Neural crest cell (in vitro differentiated cells): ENCODE measurements at places on chromosomes 5 and 9.

DNA sequence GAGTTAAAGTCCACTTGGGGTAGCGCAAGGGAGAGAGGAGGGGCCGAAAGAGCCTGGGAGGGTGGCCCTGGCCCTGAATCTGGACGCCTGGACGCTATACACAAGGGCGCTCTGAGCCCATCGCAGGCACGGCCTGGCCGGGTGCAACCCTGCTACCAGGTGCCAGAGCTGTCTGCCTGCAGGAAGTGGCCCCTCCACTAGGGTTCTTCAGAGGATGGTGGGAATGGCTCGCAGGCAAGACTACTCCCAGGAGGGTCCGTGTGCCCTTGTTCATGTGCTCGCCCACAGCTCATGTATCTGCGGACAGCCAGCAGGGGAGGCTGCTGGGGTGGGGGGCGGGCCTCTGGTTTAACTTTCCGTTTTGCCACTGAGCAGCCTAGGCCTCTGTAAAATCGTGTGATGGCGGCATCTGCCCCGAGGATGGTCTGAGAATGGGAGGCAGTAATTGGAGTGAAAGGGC, 1.4 kb upstream of the NKD2 start:
- DNase-seq: no peak

GRCh38 chr5:109141222-109142200, 268.3 kb downstream of the PJA2 start:
- DNase-seq: no peak

- DNase-seq: no peak
Observed at GRCh38 chr5:69231281-69231680, 3.4 kb upstream of the CDK7 start.

DNA sequence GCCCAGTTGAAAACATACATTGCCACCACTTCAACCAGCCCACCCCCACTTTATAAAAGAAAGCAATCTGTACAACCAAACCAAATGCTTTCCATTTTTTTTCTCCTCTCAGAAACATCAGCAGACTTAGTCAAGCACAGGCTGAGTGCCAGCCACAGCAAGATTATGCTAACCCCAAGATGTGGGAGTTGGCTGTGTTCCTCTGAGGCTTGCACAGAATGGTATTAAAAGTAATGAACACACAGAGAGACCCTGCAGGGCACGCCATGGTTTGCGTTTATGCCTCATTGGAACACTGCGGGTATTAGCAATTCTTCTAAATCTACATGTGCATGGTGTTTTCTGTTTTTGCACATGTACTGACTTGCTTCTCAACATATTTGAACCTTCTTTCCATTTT, 419.9 kb upstream of the GRAMD2B start:
- DNase-seq: no peak

GRCh38 chr9:101140764-101141163, 112.2 kb downstream of the PLPPR1 start:
- DNase-seq: no peak

- no peak for DNase-seq
Observed at GRCh38 chr9:126708178-126708577, 94.5 kb downstream of the LMX1B start.

DNA sequence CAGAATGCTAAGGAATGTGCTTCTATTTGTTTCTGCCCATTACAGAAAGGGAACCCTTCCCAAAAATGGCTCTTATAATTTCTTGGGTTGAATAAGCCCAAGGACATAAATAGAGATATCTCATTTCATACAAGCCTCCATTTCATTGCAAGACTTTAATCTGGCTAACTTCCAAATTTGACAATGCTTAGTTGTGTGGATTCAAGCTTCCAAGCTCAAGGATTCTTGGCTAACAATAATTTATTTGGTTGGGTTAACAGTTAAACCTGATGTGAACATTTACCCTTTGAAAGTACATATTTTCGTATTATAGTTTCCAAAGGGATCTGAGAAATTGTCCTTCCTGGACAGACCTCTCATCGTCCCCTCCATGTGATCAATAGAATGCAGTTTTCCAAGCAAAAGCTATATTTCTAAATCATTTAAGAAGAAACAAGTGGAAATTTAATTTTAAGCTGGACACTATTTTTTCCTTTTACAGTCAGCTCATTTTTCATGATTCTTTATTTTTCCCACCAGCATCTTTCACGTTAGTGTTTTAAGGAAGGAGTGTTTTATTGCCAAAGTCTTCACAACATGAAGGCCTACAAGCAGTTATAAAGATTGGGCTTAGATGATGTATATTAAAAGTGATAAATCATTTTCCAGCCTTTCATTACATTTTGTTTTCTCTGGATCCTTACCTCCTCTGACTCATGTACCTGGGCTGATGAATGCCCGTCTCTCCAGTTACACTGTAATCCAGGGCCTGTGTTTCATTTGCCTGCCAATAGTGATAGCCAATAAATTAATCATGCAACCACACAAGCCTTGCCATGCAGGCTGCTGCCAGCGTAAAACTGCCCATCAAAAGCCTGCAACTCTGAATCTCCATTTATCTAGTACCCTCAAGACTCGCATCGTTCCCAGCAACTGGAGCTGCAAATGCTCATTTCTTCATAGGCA, 176.7 kb downstream of the NTRK2 start:
- no peak for DNase-seq

DNA sequence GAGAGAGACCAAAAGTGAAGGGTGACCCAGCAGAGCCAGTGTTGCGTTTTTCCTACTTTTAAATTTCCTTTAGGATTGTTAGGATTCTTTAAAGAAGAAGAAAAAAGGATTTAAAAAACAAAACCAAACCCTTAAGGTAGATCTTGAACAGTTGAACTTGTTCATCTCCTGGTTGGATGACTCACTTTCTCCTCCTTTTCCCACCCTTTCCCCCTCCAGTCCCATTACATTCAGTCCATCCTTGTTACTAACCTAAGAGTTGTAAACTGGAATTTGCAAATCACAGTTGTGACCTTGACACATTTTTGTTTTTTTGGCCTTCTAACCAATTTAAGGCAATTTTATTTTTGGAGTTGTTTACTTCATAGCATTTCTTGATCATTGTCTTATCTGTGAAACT, 289.2 kb downstream of the ARHGAP26 start:
- no peak for DNase-seq
